ENCODE measurements at places on chromosomes 11 and 22.

DNA sequence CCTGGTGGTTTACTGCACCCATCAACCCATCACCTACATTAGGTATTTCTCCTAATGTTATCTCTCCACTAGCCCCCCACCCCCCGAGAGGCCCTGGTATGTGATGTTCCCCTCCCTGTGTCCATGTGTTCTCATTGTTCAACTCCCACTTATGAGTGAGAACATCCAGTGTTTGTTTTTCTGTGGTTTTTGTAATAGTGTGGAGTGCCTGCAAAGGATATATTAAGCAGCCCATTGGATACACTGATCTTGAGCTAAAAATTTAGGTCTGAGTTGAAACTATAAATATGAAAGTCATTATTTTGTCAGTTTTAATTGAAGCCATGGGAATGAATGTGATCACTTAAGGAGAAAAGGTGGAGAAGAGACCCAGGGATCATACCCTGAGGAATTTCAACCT, 23.0 kb downstream of the MRPL48 start:
- no peak for DNase-seq

DNA sequence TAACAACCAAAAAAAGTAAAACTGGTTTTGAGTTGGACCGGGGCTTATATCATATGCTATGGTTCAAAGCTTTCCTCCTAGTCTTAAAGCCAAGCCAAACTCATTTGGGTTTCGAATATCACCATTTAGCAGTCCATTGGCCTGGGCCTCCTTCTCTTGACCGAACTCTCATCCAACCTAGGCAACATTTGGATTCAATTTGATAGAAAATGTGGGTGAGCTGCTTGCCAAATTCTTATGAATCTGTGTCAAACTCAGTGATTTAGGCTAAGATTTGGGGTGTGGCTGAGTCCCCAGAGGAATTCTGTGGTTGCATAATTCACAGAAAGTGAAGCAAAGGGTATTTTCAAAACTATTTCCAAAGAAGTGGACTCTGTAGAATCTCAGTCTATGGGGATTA, 83.7 kb downstream of the BLID start:
- DNase-seq, result no peak

- no peak for DNase-seq
Measured at GRCh38 chr11:35118906-35119305, 20.1 kb upstream of the CD44 start.

GRCh38 chr11:6667733-6668374, 12.2 kb upstream of the DCHS1 start:
- peak; percentile 41 for DNase-seq

- DNase-seq, result no peak
Measured at GRCh38 chr11:87456499-87456898, 418.8 kb downstream of the TMEM135 start.

DNA sequence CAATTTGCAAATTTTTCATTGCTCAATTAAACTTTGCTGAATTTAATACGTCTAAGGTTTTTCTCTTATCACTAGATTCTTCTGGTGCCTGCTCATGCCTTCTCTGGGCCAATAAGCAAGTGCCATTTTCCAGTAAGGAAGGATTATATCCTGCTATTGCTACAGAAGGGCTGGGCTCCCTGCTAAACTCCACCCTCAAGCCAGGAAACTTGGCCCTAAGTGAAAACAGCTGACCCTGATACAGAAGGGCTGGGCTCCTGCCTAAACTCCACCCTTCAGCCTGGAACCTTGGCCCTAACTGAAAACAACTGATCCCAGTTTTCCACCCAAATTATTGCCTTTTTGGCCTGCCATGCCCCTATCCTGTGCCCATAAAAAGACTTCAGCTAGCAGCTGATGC, 385.3 kb downstream of the DYNC2H1 start:
- no peak for DNase-seq

DNA sequence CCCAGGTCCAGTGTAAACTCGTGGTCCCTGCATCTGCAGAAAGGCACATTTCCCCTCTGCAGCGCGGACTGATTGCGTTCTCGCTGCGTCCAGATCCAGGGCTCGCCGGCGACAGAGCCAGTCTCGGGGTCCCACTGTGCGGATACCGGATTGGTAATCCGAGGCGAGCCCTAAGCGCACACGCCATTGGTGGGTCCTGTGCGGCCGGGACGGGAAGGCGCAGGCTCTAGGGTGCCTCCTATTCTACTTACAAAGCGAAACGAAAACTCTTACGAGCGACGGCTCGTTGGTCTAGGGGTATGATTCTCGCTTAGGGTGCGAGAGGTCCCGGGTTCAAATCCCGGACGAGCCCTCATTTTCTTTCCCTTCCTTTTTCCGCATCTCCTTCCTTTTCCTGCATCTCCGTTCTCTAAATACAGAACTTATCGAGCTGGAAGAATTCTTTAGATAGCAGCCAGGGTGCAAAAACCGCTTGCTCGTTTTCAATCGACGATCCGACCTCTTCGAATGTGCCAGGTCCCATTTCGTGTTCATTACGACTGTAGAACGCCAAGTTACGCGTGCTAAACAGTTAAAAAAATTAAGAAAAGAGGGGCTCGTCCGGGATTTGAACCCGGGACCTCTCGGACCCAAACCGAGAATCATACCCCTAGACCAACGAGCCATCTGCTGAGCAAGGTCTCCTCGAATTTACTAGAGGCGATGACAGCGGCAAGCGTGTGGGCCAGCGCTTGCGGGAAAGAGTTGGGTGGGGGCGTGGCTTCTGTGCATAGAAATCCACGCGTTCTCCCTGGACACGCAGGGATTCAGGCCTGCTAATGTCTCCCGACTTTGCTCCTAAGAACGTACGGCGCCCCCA, 29.2 kb upstream of the WNT11 start:
- DNase-seq, result peak; percentile 94

DNA sequence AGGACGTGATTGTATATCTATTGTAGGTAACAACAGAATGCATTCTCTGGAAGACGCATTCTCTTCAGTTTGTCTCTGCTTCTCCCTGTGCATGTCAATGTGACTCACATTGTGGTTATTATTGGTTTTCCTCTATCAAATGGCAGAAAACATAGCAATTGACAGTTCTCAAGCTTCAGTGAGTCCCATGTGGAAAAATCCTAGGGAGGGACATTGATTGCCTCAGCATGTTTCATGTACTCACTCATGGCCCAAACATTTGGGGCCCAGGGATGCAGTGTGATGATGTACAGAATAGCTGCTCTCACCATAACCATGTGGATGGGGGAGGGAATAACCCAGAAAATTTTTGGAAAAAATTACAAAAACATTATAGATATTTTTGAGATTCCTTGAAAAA, 9.3 kb upstream of the ARL14EP start:
- no peak for DNase-seq

DNA sequence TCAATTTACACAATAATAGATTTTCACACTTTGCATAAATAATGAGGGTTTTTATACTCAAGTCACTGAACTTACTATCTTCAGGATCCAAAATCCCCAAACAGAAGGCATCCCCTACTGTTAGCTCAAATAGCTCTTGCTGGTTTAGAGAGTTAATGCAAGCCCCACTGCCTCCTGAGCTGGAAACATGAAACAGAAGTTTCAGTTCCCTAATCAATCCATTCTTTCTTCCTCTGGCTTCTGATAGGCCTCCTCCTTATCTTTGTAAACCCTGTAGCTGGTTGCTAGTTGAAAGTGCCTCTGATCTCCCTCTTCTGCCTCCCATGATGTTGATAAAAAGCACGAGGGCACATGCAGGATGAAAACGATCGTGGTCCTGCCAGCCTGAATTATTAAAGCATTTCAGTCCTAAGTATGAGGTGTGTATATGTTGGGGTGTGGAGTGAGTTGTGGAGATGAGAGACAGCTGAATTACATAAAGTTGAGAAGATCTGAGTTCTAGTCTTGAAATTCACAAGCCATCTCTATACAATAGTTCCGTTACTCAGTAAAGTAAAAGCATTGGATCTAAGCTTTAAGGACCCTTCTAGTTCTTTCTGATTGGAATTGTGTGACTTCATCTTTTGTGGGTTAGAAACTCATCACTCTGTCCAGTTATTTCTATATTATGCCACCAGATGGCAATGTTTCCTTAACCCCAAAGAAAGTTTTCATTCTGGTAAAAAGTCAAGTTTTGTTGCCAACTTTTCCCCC, 35.0 kb upstream of the EHF start:
- peak; percentile 22 for DNase-seq

GRCh38 chr11:33191467-33191866, 30.2 kb upstream of the CSTF3 start:
- no peak for DNase-seq

DNA sequence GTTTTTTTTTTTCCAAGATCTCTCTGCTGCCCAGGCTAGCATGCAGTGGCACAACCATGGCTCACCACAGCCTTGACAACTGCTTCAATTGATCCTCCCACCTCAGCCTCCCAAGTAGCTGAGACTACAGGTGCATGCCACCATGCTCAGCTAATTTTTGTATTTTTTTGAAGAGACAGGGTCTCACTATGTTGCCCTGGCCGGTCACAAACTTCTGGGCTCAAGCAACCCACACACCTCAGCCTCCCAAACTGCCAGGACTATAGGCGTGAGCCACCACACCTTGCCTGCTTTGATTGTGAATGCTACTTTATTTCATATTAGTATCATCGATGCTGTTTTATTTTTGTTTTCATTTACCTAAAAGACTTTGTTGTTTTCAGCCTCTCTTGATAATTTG, 81.5 kb upstream of the GNAZ start:
- DNase-seq, result no peak

GRCh38 chr11:876545-876944, 33.9 kb downstream of the TSPAN4 start:
- DNase-seq, result no peak

- DNase-seq, result no peak
Measured at GRCh38 chr11:121394785-121395184, 57.3 kb upstream of the SORL1 start.

GRCh38 chr22:22454997-22455396, 53.5 kb downstream of the ZNF280B start:
- no peak for DNase-seq

DNA sequence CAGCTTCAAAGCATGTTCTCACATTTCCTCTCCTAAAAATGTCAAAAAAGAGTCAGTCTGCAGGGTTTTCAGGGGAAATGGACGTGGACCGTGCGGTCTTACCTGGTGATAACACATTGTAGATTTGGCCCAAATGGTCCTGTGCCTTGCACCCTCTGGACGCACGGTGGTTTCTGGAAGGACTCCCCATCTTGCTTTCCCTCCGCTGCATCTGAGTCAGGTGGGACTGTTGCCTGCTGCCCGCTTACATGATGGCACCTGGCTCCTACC, 1290.1 kb downstream of the TBC1D22A start:
- DNase-seq, result no peak

GRCh38 chr22:37046589-37046988, 5.0 kb upstream of the KCTD17 start:
- DNase-seq, result no peak

- no peak for DNase-seq
Measured at GRCh38 chr11:84865257-84865656, 761.9 kb downstream of the DLG2 start.

GRCh38 chr11:94201004-94201465, 72.4 kb downstream of the PANX1 start:
- no peak for DNase-seq

GRCh38 chr11:61095021-61095420, 7.3 kb upstream of the CD5 start:
- DNase-seq, result no peak

DNA sequence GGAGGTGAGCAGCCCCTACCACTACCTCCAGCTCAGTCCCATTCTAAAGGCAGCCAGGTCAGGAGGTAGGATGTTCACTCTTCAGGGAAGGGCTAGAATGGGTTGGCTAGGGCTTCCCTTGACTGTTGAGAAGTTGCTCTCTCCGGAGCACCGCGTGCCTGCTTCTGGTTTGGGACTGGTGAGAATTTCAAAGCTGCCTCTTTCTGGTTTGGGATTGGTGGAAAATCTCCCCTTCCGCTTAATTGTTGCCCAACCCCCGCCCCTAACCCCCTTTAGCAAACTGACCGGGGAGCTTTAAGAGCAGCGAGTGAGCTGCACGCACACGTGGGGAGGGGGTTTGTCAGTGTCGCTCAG, 686 bp downstream of the USP2 start:
- DNase-seq, result no peak

DNA sequence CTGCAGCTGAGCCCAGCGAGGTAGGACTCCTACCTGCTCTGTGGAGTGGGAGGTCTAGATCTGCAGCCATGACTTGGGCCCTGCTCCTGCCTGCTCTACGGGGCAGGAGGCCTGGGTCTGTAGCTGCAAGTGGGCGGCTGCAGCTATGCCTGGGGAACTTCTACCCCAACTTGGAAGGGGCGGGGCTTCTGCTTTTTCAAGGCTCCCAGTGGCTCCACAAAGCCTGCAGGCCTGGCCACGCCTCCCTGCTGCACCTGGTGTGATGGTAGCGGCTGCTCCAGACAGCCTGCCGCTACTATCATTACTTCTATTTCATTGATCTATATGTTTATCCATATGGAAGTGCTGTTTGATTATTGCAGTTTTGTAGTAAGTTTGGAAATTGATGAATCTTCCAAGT, 121.2 kb downstream of the NELL1 start:
- DNase-seq, result no peak

GRCh38 chr11:16841481-16841880, 103.0 kb downstream of the C11orf58 start:
- no peak for DNase-seq

GRCh38 chr22:28750471-28750881, 8.6 kb downstream of the HSCB start:
- no peak for DNase-seq

GRCh38 chr11:47917599-47918369, 62.6 kb upstream of the PTPRJ start:
- DNase-seq, result peak; percentile 14

- no peak for DNase-seq
Measured at GRCh38 chr11:61280883-61281580, 14.1 kb downstream of the VWCE start.

- no peak for DNase-seq
Measured at GRCh38 chr11:123740787-123741158, 687 bp downstream of the ZNF202 start.

DNA sequence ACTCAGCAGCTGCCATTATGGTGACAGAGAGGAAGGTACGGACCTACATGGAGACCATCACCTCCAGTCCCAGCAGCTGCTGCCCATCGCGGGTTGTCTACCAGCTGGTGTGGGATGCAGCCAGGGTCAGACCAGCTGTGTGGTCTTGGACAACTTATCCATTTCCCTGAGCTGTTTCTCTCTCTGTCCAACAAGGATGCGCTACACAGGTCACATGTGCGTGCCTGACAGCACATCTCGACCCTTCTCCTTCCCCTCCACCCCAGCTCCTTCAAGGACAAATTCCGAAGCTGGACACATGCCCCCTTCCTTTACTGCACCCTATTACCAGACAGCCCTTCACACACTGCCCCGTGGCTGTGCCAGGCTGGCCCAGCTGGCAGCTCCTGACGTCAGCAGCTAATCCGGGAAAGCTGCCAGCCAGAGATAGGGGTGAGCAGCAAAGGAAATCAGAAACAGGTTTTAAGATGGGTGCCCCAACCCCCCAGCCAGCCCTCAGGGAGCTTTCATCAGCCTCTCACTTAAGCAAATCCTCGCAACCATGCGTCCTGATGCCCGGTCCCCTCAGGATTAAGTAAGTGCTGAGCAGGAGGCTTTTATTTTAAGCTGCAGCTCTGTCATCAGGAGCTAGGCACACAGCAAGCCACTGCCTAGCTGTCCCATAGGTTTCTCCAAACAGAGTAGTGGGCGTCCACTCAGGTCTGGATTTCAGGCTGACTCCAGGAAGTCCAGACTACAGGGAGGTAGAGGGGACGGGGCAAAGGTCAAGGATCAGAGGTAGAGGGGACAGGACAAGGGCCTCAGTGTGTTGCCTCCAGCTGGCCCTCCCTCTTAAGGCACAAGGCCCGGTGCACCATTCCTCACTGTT, 20.3 kb downstream of the TEF start:
- DNase-seq, result no peak

- no peak for DNase-seq
Measured at GRCh38 chr11:93663021-93663420, 1.5 kb downstream of the CEP295 start.

All from SK-N-DZ (cell line).